HT-29 (cell line): ENCODE measurements at places on chromosomes 12 and 14. TPM values are rescaled to one million over a fixed set of nuclear protein-coding genes. Genes with fewer than 3 reads are reported as not detected.

HOXC10 gene
- total RNA-seq, result 1.7 TPM in 1 of 2 replicates, not detected in the other

- DNase-seq, result no peak
Observed at GRCh38 chr14:74257941-74258763, 18.9 kb downstream of the VSX2 start.

ZNF891 gene
- 0.50 and 0.61 TPM in 2 replicates for total RNA-seq

- DNase-seq, result no peak
Observed at GRCh38 chr14:35740215-35740614, 68.9 kb downstream of the RALGAPA1 start.

DNA sequence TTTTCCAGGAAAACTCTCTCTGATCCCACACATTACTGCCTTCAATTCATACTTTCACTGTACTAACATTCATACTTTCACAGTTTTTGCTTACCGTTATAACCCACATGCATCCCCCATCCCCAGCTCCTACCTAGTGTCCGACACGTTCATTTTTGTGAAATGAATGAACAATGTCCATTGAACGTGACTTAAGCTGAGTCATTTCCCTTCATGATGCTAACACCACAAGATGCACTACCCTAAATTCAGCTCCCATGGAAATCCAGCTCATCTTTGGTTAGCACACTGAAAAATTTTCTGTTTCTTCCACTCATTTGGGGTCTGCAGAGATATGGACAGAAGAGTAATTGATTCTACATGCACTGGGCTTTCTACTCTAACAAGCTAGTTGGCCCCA is 84.7 kb downstream of the GALNT4 start:
- no peak for DNase-seq

DNA sequence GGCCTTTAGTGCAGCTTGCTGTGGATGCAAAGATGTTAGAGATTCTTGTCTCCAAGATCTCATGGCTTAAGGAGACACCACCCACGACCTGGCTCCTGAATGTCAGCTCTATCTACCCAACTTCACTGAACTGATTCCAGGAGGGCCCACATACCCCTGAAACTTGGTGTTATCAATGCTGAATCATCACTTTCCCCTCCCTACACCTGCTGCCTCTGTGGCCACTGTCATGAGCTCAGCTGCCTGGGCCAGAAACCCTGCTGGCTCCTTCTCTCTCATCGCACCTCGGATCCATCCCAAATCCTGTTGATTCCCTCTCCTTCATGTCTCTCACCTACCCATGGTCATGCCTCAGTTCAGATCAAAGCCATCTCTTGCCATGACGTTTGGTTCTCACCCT is 15.1 kb upstream of the LHX5 start:
- no peak for DNase-seq

SERPINA1 gene
- total RNA-seq, result 304 and 307 TPM in 2 replicates

KICS2 gene
- total RNA-seq, result 7.1 and 9.0 TPM in 2 replicates

DNA sequence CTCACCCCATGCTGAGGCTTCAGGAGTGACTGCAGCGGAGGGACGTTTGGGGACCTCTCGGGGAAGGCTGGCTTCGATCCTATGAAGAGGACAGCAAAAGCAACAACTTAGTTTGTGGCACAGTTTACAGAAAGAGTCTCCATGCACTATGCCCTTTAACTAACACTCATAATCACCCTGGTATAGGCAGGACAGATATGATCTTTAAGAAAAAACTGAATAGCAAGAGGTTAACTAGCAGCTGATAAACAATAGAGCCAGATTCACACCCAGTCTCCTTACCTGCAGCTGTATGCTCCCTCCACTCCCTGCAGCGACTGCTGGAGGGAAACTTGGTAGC is 27.4 kb downstream of the TMEM63C start:
- no peak for DNase-seq

- DNase-seq, result no peak
Observed at GRCh38 chr12:87853448-87854003, 175.7 kb downstream of the C12orf50 start.

- DNase-seq, result no peak
Observed at GRCh38 chr14:33335366-33335765, 396.7 kb downstream of the NPAS3 start.
